CD4-positive, alpha-beta T cell treated with Interleukin-15 for 4 hours (primary cell): ENCODE measurements at places on chromosomes 11 and 22.

DNA sequence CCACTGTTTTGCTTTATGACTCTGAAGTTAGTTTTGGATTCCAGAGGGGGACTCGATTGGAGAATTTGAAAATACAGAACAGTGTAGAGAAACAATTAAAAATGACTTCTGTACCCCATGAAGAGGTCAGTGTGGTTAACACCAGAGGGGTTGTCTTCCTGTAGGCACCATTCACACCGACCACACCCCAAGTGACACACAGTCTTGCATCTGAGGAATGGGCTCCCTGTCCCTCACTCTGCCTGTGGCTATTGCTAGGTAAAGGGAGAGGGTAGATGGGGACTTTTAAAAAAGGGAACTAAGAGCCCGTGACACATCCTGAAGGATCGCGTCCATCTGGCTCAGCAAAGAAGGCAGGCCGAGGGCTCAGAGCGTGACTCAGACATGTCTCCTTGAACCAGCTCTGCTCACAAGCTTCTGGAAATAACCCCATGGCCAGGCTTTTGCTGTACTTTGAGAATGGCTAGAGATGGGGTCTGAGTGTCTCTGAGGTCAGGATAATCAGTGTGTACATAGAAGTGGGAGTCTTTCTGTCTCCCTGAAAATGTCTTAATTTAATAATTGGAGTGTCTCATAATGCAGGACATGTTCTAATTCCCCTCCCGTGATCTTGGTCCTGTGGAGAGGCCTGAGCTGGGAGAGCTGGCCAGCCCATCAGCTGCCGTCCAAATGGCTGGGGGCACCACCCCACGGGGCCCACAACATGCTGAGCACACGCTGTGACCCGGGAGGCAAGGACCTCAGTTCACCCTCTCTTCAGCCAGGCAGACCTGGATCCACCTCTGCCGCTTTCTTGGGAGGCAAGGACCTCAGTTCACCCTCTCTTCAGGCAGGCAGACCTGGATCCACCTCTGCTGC lies 39.3 kb downstream of the SGSM1 start:
- peak; percentile 2 for DNase-seq

DNA sequence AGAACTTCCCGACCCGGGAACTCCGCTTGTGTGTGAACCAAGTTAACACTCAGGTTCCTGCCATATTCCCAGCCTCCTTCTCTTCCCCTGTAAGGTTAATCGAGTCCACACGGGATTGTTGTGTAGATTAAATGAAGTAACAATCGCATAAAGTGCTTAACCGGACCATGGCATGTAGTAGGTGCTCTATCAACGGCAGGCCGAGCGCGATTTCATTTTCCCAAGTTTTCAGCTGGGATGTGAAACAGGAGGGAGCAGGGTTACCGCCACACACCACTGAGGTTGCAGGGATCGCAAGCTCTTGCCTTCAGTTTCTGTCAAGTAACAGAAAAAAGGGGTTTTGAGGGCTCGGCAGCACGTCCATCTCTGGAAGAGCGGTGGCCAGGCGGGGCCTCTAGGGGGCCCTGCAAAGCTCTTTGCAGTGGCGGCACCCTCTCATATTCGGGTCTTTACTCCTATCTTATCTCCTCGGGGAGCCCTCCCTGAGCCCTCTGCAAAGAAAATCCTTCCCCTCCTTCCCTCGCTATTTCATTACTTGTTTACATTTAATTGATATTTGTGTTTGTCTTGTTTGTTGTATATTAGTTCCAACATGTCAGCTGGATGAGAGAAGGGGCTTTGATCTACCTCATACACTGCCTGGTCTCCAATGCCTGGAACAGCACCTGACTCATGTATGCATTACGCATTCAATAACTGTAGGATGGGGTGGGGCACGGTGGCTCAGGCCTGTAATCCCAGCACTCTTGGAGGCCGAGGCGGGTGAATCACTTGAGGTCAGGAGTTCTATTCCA lies 816 bp upstream of the PLEKHA7 start:
- peak; percentile 10 for DNase-seq

DNA sequence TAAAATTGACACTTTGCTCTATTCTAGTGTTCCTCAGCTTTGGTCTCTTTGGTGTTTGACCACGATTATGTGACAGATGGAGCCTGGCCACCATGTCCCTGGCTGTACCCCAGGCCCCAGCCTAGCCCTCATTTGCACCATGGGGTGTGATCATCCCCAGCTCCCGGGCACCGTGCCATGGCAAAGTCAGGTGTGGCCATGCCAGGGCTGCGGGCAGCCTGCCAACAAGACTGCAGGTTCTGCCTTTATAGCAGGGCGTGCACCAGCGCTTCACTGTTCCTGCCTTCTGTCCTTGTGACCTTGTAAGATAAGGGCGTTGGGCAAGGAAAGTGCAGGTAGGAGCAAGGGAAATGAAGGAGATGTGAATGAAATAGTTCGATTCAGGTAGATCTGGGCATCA lies 22.4 kb upstream of the APOBEC3A start:
- DNase-seq, result no peak

DNA sequence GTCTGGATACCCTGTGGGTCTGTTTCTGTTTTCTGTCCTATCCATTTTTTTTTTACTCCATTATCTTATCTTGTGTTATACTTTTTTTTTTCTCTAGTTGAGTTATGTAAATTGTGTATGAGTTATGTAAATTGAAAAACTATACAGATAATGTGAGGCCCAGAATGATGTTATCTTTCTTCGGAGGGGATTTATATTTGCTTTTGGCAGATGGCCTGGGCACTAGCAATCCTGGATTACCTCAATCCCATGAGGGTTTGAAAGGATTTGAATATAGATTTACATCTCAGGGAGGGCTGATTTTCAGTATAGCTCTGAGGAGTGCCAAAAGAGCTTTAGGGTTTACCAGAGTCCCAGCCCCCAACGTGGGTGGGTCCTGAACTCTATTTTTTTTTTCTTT lies 71.0 kb downstream of the CSTPP1 start:
- no peak for DNase-seq

DNA sequence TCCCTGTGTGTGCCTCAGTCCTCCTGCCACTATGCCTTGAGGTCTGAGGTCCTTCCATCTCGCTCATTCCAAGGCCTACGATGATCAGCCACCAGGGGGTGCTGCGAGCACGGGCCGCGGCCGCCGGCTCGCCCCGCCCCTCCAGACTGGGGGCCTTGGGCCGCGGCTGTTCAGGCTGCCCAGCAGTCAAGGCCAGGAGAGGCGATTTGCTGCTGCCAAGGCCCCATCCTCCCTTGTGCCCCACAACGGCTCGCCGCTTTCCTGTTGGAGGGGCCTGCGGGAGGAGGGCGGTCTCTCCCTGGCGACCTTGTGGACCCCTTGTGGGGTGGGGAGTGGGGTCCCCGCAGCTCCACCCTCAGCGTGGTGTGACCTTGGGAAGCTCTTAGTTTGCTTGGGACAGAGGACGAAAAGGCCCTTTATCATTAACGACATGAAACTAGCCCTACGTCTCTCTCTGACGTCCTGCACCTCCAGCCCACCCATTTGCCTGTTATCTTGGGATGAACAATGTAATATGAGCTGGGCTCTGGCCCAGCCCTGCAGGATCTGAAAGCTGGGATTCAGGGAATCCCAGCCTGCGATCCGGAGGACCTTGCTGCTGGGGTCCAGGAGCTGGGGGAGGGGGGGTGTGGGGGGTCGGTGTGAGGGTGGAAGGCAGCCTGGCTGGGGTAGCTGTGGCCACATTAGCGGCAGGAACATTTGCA lies 5.3 kb upstream of the GALR3 start:
- peak; percentile 82 for DNase-seq

GRCh38 chr11:119743006-119743405 lies 14.0 kb upstream of the NECTIN1 start:
- no peak for DNase-seq

- DNase-seq, result no peak
Observed at GRCh38 chr11:15266999-15267398, 152.3 kb downstream of the INSC start.

- no peak for DNase-seq
Observed at GRCh38 chr11:8203414-8203715, 34.5 kb upstream of the RIC3 start.

GRCh38 chr11:36213393-36213840 lies 75.8 kb downstream of the COMMD9 start:
- DNase-seq, result no peak

DNA sequence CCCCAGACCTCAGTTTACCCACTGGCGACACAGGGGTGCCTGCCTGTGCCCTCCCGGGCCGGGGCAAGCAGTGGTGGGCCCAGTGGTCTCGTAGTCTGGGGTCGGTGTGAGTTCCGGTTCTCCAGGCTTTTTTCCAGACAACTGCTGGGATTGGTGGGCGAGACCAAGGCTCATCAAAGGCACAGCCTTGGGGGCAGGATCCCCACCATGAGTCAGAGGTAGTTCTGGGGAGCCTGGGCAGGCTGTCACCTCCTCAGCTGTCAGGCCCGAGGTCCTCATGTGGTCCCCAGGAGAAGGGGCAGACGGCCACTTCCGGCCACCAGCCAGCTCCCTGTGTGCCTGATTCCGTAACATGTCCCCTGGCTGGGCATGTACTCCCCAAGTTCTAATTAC lies 827 bp upstream of the MUC2 start:
- no peak for DNase-seq

DNA sequence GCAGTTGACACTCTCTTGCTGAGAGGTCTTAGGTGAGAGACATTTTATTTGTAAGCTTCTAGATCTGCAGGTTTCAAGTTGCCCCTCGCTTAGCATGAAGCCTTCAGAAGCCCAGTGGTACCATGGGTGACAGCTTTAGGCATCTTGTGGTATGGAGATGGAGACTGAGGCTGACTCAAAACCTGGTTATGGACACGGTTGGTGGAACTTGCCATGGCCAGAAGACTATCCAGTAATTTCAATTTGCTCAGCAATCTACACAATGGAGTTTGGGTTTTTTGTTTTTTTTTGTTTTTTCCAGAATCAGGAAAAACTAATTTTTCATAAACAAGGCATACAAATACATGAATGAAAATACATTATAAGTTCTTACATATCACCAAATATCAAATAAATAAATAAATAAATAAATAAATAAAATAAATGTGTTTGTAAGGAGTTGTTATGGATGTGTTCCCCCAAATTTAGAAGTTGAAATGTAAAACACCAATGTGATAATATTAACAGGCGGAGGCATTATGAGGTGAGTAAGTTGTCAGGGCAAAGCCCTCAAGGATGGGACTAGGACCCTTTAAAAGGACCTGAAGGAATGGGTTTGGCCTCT lies 22.6 kb downstream of the ETS1 start:
- DNase-seq, result no peak

DNA sequence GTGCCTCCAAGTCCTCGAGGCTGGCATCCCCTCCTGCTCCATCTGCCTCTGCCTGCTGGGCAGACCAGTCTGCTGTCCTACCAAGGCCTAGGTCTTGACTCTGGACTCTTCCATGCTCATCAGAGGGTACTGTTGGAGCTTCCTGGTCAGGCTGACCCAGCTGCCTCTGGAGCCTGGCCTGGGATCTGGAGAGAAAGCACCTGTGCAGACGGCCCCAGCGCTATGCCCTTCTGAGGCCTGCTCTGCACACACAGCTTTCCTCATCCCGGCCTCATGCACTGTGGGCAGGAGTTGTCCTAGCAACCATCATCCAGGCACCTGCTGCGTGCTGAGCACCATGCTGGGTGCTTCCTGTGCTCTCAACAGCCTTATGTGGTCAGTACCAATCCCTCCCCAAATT lies 70.8 kb downstream of the CDKN1C start:
- DNase-seq, result no peak
